EL (cell line): ENCODE measurements at places on chromosomes 2 and 18.

DNA sequence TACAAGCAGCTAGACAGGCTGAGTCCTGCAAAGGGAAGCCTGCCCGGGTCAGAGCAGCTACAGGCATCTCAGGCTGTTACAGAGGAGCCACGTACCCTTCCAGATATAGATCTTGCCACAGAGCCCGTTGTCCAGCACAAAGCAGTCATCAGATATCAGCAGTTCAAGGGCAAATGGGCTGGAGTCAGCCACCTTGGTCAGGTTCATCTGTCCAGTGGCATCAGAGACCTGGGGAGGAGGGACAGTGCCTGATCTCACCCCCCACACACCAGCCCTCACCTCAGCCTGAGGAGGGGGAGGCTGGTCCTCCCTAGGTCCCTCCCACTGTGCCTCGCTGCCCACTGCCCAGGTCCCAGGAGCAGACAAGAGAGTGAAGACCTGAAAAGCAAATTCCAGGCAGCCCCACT lies 12.2 kb downstream of the CAPG start:
- DNase-seq = no peak

DNA sequence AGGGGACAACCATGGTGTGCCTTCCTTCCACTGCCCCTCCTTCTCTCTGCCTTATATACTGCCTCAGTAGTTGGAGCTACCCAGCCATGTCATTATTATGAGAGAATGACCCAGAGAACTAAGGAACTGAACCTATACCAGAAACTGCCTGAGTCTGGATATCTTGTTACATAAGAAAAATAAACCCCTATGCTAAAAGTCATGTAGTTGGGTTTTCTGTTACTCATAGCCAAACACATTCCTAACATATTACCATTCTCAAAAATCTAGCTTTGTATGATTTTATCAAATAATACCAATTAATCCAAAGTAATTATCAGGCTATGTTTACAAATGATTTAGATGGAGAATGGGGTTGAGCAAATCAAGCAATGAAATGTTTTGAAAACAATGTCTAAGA lies 15.0 kb upstream of the KLF7 start:
- DNase-seq = peak; percentile 48

- no peak for DNase-seq
Observed at GRCh38 chr2:217040099-217040498, 180.2 kb upstream of the TNP1 start.

GRCh38 chr2:23718931-23719700 lies 207.8 kb downstream of the ATAD2B start:
- no peak for DNase-seq

DNA sequence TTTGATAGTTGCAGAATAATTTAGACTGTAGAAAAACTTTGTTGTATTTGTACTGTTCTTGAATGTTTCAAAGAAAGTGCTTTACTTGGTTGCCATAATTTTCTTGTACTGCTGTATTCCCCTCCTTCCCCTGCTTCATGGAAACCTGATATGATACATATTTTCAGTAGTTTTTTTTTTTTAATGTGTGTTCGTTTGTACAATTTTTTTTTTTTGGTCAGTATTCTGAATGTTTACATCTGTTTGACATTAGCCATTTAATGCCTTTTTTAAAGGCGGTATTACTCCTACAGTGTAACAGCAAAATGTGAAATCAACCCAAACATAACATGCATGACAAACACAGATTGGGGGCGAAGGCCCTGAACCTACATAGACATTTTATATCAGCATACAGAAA lies 172.3 kb downstream of the ASXL3 start:
- no peak for DNase-seq

DNA sequence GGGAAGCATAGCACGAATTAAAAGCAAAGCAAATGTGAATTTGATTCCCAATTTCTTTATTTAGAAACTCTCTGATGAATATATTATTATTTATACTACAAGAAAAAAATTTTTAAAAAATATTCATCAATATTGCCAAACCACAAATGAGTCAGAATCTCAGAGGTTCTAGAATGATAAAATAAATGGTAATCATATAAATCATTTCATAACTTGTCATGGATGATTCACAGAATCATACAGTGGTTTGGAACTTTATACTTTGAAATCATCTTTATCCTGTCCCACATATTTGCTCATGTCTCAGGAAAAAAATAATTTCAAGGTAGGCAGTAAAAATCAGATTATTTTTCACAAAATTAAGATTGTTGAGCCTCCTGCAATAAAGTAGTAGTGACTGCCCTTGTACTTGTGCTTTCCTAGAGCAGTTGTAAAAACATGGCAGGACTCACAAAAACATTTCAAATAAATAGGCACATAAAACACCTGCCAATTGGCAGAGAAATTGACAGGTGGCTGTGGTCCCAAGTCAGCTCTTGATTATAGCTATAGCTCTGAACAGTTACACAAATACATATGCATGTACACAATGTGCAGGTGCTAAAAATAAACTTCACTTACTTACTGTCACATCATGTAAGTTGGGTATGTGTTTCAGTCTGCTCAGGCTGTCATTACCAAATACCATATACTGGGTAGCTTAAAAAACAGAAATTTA lies 273.9 kb upstream of the SESTD1 start:
- DNase-seq = peak; percentile 25

DNA sequence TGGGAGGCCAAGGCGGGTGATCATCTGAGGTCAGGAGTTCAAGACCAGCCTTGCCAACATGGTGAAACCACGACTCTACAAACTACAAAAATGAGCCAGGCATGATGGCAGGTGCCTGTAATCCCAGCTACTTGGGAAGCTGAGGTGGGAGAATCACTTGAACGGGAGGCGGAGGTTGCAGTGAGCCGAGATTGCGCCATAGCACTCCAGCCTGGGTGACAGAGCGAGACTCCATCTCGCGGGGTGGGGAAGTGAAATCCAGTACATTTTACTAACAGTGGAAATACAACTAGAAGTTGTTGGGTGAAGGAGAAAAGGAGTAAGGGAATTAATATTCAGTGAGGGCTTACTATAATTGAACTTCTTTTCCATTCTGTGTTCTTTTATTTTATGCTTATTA lies 13.2 kb upstream of the ENOSF1 start:
- no peak for DNase-seq

DNA sequence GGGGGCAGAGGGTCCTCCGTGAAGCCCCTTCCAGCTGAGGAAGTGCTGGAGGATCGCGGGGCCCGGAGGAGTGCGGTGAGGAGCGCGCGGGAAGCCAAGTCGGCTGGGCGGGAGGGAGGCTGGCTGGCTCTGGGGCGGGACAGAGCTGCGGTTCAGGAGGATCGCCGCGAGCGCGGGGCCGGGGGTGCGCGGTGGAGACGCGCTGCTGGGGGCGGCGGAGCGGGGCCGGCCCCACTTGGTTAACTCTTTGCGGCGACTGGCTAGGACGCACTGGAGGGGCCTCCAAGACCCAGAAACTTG lies 464 bp downstream of the CYBRD1 start:
- no peak for DNase-seq

- DNase-seq = no peak
Observed at GRCh38 chr18:11885278-11885947, 22.7 kb downstream of the MPPE1 start.

DNA sequence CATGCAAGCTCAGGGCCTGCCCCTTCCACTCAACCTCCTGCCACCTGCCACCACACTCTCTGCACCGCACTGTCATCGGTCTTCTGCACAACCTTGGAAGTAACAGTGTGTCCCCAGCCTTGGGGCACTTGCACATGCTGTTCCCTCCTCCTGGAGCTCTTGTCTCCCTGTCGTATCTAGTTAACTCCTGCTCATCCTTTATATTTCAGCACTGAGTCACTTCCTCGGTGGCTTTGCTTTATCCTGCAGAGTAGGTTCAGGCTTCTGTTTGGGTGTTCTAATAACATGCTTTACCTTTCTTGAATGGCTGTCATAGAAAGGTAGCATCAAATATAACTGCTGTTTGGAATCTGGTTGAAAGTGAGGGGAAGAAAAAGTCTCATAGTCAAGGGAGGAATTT lies 25.3 kb downstream of the PAX8 start:
- no peak for DNase-seq

DNA sequence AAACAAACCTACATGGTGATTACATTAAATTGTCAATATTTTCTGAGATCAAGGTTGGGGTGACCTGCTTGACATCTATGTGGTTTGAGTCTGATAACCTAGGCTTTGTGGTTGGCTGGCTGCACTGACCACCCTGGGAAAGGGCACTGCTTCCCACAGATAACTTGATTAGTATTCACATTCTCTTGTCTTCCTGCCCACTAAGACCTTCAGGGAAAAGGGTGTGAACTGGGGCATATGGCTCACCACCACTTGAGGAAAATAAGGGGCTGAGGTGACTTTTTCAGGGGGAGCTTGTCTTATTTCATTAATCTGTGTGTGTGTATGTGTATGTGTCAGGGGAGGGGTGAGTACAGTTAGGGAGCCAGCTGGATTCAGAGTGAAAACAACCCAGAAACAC lies 1.5 kb downstream of the SMYD1 start:
- DNase-seq = no peak

DNA sequence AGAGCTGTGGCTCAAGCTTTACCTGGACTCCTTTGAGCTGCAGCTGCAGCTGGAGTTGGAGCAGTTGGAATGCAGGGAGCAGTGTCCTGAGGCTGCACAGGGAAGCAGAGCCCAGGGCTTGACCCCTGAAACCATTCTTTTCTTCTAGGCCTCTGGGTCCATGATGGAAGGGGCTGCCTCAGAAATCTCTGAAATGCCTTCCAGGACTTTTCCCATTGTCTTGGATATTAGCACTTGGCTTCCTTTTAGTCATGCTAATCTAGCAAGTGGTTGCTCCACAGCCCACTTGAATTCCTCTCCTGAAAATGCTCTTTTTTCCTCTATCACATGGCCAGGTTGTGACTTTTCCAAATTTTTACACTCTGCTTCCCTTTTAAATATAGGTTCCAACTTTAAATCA lies 108.6 kb upstream of the RNF152 start:
- no peak for DNase-seq

GRCh38 chr18:36889742-36890141 lies 60.8 kb downstream of the KIAA1328 start:
- DNase-seq = no peak

DNA sequence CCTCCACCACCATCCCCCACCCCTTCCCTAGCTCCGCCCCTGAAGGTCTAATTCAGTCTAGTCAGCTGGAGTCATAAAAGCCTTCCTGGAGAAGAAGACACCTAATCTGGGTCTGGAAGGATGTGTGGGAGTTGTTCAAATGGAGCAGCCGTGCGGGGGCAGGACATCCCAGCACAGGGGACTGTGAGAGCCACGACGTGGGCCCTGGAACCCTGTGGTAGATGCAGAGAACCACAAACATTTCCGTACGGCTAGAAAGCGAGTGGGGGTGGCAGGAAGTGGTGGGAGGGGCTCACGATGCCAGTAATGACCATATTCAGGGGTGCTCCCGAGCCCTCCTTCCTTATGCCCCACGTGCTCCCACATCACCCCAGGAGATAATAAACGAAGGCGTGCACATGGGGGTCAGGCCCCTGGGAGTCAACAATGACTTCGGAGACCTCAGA lies 20.9 kb upstream of the COL6A3 start:
- peak; percentile 79 for DNase-seq

DNA sequence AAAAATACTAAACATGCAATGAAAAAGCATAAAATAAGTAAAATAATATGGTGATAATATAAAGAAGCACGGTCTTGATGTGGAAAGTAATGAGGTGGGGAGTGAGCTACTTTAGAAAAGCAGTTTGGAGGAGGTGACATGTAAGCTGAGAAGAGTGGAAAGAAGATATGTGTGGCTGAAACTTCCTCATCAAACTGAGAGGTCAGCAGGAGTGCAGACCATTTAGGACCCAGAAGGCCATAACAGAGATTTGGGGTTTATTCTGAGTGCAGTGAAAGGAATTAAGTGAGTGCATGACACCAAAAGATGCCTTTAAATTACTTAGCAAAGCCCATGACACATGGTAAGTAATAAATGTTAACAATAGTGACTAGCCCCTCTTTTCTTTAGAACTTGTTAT lies 24.4 kb upstream of the TMEM182 start:
- no peak for DNase-seq

GRCh38 chr2:25280051-25280687 lies 61.6 kb downstream of the DNMT3A start:
- no peak for DNase-seq

- DNase-seq = no peak
Observed at GRCh38 chr2:205280596-205281236, 401.6 kb upstream of the NRP2 start.

DNA sequence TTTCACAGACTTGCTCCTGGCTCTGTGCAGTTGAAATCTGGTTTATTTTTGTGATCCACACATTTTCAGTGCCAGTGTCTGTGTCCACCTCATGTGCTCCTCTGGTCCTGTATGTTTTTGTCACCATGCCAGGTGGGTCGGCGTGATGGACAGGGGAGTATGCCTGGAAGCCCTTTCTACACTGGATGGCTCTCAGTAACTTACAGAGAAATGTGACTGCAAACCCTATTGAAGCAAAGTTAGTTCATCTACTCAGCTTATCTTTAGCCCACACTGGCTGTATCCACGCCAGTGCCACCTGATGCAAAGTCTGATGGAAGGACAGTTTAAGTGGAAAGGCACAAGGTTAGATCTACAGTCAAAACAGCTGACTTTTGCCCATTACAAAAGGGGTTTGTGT lies 4.3 kb downstream of the IMPA2 start:
- no peak for DNase-seq

DNA sequence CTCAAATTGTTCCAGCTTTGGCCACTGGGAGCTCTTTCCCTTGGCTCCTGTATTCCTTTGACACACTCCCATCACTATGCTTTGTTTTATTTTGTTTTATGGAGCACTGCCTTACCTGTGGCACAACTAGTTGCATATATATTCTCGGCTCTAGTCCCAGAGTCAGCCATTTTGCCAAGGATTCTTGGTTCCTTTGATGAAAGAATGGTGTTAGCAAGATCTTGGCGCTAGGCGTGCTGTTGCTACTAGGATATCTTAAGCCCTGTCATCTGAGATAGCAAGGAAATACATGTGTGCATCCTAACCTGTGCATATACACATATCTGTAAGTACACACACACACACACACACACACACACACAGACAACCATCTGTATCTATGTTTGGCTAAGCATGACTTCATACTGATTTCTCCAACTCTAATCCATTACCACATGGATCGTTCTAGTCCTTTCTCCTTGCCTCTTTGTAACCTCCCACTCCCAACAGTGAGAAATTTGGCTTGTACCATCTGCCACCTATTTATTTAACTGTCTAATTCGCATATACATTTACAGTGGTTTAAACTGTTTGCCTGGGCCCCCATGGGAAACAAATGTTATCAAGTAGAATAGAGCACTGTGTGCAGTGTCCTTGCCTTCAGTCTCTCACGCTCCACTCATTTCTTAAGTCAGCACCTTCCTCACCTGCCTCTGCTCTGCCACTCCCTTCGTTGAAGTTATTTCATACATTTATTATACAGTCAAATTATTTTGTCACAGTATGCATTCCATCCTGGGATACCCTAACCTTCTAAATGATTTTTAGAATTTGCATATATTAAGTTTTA lies 137.5 kb upstream of the MAP3K20 start:
- DNase-seq = no peak

GRCh38 chr2:174334781-174335251 lies at the start of gene SP9:
Gene SP9, plus strand, starts transcription at chr2:174334954. Its CDS starts 139 bp downstream, at chr2:174335093.
- DNase-seq = peak; percentile 51
